ENCODE measurements at places on chromosomes 3 and 15.

GRCh38 chr15:72824112-72824511 is 40.6 kb upstream of the ADPGK start:
- no peak for DNase-seq

- no peak for DNase-seq
Measured at GRCh38 chr3:124395584-124396338, 334.5 kb upstream of the UMPS start.

DNA sequence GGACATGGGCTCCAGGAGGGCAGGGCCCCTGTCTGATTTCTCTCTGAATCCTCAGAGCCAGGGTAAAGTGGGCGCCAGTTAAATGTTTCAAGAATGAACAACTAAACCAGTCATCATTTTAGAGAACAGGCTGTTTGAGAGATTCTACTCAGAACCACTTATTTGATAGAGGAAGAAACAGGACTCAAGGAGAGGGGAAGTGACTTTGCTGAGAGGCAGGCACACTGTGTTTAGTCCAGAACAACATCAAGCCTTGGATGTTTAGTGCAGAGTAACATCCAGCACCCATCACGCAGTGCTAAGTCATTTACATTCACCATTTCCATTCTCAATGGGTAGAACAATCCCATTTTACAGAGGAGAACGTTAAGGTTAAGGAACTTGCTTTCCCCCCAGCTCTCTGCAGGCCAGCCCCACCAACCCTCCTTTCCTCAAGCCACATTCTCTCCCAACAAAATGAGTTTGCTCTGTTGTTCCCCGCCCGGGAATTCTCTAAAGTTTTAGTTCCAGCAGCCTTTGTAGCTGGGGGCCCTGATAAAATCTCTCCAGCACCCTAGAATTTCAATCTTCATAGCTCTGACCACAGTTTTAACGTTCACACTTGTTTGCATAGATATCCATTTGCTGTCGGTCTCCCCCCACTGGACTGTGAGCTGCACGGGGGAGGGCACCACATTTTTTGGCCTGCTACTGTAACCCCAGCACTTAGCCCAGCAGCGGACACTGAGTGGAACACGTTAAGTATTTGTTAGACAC is 962 bp downstream of the NMNAT3 start:
- no peak for DNase-seq

- DNase-seq: no peak
Measured at GRCh38 chr15:77742570-77742969, 109.9 kb upstream of the LINGO1 start.

- no peak for DNase-seq
Measured at GRCh38 chr15:69164807-69165636, 4.6 kb downstream of the GLCE start.

DNA sequence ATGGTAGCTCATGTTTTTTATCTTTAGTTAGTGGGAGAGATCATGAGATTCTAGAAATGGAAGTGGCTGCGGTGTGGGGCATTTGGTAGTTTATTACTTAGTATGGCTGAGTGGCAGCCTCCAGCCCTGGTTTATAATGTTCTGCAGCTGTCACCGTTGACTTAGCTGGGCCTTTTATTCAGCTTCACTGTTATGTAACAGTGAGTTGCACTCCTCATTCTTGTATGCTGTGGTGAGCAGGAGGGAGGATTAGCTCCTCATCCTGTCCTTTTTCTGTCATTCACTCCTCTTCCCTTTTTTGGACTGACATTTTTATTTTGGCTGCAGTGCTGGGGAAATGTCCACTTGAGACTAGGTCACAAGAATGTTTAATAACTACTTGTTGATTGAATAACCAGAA is 29.5 kb downstream of the RAD54L2 start:
- no peak for DNase-seq

DNA sequence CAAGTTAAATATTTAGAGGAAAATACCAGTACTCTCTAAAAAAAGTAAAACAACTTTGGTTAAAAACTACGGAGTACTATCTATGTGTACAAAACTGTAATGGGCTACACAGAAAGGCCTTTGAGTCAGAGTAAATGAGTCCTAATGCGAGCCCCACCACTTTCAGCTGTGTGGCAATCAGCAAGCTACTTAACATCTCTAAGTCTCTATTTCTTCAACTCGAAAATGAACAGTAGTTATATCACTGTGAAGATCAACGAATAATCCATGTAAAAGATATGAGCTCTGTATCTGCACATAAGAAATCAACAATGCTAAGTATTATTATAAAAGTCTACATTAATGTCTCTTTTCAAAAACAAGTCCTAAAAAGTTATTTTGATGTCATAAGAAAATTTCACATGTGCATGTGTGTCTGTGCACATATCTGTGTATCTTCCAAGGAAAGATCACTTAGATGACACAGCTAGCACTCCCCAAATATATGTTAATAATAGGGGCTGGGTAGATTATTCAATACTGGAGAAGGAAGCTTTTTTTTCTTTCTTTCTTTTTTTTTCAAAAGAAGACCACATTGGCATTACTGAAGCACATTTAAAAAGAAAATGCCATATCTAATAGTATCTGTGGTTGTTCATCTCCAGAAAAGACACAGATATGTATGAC is 58.8 kb downstream of the TBC1D5 start:
- DNase-seq: no peak

DNA sequence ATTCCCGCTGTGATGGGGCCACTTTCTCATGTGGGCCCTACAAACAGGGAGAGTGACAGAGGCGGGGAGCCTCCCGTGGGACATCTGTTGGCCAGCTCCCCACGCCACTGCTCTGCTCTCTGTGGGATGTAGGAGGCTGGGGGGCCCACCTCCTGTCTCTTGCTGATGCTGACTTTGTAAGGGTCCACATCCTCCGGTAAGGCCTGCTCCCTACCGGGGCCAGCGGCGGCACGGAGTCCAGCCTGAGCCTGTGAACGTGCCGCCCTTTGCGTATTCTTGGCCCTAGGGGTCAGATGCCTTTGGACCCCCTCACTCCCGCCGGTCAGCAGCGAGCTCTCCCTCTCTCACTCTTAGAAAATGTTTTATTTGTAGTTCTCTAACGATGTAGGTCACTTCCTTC is 153.2 kb downstream of the LRRC28 start:
- DNase-seq: no peak

GRCh38 chr15:58931987-58932588 is 1.4 kb downstream of the SLTM start:
- peak; percentile 29 for DNase-seq

DNA sequence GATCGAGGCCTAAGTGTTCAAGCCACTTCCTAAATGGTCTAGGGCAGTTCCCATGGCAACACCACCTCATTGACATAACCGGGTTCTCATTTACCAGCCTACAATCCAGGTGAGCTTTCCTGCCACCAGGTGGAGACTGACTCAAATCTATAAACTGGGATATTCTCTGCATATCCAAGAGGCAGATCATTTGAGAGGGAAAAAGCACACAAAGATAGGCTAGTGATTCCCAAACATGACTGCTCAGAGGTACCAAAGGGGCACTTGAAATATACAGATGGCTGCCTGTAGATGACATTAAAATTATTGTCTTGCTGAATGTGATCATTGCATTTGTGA is 141.3 kb upstream of the PROK2 start:
- no peak for DNase-seq

- no peak for DNase-seq
Measured at GRCh38 chr3:66380200-66380932, 120.5 kb downstream of the LRIG1 start.

GRCh38 chr15:71658036-71658435 is 152.3 kb upstream of the NR2E3 start:
- DNase-seq: no peak

DNA sequence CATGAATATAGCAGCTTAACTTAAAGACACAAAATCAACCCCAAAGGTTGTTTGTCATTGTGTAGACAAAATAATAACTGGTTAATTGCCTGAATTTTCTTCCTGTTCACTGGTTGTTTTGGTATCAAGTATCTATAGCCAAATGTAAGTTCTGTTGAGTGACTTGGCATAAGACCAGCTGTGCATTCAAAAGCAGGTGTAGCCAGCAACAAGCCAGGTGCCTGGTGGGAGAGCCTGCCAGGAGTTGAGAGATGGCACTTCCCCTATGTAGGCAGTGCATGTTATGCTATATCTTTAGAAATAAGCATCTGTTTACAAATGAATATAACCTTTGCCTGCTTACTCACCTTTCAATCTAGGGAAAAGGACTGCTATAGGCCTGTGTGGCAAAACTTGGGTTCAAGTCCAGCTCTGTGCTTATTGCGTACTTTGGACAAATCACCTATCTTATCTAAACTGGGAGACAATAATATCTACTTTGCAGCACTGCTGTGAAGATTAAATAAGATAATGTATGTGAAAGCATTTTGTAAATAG is 84.9 kb upstream of the TBL1XR1 start:
- no peak for DNase-seq

- no peak for DNase-seq
Measured at GRCh38 chr15:59924096-59924495, 80.0 kb upstream of the FOXB1 start.

GRCh38 chr3:23864931-23865330 is 51.9 kb downstream of the NKIRAS1 start:
- DNase-seq: no peak

DNA sequence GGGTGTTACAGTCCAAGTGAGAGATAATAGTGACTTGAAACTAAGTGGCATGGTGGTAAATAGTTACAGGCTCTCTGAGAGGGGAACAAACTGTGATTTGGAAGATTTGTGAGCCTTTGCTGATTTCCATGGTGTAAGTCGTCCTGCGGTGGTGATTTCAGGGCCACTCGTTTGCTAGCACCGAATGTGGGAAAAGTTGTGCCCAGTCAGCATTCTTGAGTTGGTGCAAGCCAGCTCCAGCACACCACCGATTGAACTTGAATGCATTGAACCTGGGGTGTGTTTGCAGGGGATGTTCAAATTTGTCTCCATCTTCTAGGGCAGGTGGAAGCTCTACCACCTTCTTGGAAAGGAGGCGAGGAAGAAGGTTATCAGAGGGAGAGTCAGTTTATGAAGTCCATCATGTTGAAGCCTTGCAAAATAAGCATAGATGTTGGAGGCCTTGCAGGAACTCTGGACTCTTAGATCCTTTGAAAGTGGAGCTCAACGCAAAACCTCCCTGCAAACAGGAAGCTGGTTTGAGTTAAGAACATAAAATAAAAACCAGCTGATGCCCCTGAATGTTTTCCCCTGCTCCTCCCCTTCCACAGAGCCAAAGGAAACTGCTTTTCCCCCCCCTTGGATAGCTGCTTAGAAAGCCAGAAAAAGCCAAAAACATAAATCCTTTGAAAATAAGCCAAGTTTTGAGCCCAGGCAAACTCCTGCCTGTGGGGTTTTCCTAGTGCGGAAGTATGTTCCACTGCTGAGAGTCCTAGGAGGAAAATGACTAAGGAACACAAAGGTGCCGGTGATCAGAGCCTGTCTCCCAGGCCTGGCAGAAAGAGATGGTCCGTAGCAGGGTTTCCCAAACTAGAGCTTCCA is 21.9 kb downstream of the MAPKBP1 start:
- no peak for DNase-seq

DNA sequence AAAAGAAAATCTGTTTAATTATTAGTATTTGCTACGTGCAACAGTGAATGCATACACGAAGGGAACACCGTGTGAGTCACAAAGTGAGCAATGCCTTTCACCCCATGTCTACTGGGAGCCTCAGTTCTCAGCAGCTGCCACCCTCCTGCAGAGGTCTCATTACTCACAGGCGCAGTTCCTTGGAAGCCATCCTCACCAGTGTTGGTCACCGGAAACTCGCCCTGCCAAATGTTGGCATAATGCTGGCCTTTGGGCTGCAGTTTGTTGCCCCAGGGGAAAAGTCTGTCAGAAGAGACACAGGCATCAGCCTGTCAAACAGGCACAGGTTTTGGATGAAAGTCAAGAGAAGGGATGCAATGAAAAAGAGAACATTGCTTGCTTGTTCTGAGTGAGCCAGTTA is 50.1 kb downstream of the SUMF1 start:
- no peak for DNase-seq

- no peak for DNase-seq
Measured at GRCh38 chr3:186427627-186428281, 65.7 kb upstream of the DGKG start.

DNA sequence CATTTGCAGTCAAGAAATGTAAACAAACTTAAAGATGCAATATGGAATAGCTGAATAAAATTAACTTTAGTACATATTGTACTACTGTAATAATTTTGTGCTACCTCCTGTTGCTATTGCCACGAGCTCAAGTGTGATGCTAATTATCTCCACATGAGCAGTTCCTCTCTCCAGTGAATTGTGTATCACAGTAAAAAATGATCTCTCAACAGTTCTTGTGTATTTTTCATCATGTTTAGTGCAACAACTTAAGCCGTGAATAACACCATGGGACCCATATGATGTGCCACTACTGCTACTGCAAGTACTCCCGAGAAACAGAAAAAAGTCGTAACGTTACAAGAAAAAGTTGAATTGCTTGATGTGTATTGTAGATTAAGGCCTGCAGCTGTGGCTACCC is 12.4 kb downstream of the RIOX2 start:
- DNase-seq: no peak

DNA sequence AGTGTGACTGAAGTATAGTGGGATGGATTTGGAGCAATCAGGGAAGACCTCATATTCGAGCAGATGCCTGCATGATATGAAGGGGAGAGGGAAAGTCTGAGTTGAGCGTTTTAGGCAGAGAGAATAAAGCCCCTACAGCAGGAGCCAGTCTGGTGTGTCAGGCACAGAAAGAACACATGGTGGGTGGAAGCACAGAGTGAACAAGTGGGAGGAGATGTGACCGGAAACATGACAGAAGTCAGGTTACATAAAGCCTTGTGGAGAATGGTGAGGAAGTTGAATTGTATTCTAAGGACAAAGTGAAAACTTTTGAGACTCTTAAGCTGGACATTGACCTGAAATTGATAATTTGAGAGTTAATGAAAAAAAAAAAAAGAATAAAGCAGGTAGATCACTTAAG is 541.0 kb downstream of the PLOD2 start:
- no peak for DNase-seq
